A172 (cell line): ENCODE measurements at places on chromosomes 6 and 20. TPM values are rescaled to one million over a fixed set of nuclear protein-coding genes. Genes with fewer than 3 reads are reported as not detected.

The TLDC2 gene
- total RNA-seq: not detected in 2 replicates

The MOG gene
- not detected in 2 replicates for total RNA-seq

The ZSCAN16 gene
- total RNA-seq: 7.7 and 9.9 TPM in 2 replicates

The ASIP gene
- total RNA-seq: not detected in 2 replicates

The FAM83C gene
- total RNA-seq: 0.24 TPM in 1 of 2 replicates, not detected in the other

The LTA gene
- total RNA-seq: not detected in 2 replicates

The LY6G6C gene
- not detected in 2 replicates for total RNA-seq

The WFDC2 gene
- not detected in 2 replicates for total RNA-seq

The SLC22A1 gene
- total RNA-seq: 0.07 and 0.17 TPM in 2 replicates

The MBOAT1 gene
- total RNA-seq: 6.2 and 10.3 TPM in 2 replicates

The WFDC6 gene
- total RNA-seq: not detected in 2 replicates

The DYNLRB1 gene
- 189 and 200 TPM in 2 replicates for total RNA-seq

The HRH3 gene
- not detected in 2 replicates for total RNA-seq

The RNF217 gene
- 4.4 and 9.9 TPM in 2 replicates for total RNA-seq

The ZC2HC1B gene
- not detected in 2 replicates for total RNA-seq

The ZNF292 gene
- total RNA-seq: 9.3 and 13.9 TPM in 2 replicates

The LPA gene
- not detected in 2 replicates for total RNA-seq

The SPATS1 gene
- total RNA-seq: not detected in 2 replicates

The SLC22A2 gene
- 0.69 and 1.2 TPM in 2 replicates for total RNA-seq

The TRDN gene
- total RNA-seq: 0.09 and 0.17 TPM in 2 replicates

The ADGB gene
- total RNA-seq: not detected in 2 replicates

The ACTR5 gene
- 9.4 and 12.0 TPM in 2 replicates for total RNA-seq

The GNAS-AS1 gene
- total RNA-seq: 1.1 and 1.8 TPM in 2 replicates

The HCRTR2 gene
- not detected in 2 replicates for total RNA-seq

The HTR1E gene
- not detected in 2 replicates for total RNA-seq

The GPLD1 gene
- total RNA-seq: 0.36 and 0.55 TPM in 2 replicates

The ELOVL4 gene
- 2.4 and 3.6 TPM in 2 replicates for total RNA-seq

The NRN1 gene
- total RNA-seq: 6.5 and 8.7 TPM in 2 replicates
